Panc1 (cell line): ENCODE measurements at places on chromosomes 2 and 18.

DNA sequence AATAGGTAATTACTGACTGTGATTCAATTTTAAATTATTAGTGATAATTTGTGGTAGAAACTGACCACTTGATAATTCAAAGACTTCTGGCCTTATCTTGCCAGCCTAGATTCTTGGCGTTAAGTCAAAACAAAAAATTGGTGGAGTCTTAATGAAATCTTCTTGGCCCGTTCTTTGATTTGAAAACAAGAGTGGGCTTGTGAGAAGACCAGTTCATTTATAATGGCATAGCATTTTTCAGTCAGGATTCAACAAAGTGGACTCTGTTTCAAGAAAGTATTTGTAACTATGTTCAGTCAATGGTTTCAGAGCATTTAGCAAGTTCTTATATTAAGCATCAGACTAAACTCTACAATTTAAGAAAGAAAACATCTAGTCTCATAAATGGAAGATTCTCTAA is 26.0 kb downstream of the ITGA4 start:
- DNase-seq = no peak

DNA sequence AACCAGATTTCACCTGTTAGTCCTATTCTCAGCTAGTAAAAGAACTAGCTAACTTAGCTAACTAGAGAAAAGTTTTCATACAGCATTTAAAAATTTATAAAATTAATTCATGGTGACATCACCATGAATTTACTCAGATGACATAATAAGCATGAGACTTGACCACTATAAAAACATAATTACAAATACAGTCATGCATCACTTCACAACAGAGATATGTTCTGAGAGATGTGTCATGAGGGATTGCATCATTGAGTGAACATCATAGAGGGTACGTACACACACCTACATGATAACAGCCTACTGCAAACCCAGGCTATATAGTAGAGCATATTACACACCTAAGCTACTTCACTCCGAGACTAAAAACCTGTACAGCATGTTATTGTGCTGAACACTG is 481.3 kb upstream of the CHAC2 start:
- no peak for DNase-seq

DNA sequence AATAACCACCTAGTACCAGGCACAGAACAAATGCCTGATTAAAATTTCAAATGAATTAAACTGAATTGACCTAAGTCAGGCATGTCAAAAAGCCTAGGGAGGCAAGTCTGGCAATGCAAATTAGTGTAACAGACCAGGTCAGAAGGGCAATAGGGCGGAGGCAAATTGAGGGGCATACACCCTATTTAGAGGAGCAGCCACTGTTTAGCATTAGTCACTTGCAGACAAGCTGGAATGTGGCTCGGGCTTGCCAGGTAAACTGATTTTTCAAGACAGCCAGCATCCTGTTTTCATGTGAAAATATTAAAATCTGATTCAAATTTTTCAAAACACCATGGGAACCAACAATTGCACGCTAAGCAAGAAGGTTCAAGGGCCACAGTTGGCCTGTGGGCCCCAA is 160.3 kb downstream of the EN1 start:
- no peak for DNase-seq

DNA sequence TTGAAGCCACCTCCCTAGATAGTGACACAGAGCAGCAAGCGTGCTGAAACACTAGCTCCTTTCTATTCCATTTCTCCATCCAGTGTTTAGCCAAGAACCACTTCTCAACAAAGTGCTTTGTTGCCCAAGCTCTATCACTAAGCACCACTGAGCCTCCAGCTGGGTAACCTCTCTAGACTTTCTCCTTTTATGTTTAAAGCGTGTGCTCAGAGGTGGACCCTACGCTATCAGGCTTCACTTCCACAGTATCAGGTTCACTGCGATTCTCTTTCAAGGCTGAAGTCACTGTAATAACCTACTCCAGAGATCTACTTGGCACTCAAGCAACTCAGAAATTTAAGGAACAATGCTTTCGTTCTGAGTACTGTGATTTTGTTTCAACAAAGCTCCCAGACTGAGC is 197.9 kb downstream of the LNPK start:
- DNase-seq = no peak

DNA sequence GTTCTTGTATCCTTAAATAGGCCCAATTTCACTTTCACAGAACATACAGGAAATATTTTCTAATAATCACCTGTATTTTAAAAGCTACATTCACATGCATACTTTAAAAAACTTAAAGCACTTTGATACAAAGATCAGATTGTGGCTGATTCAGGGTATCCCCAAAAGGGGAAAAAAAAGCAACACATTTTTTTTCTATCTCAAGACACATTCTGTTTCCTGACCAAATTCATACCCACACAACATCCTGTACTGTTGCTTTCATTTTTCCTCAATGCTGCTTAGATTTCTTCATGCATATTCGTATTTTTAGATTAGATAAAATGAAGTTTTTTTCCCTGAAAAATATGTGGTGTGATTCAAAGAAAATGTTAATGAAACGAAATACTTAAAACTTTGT is 122.5 kb downstream of the TMEFF2 start:
- no peak for DNase-seq

GRCh38 chr2:26290001-26290400 is 45.3 kb downstream of the HADHB start:
- DNase-seq = no peak
